Suppressor macrophage treated with lipopolysaccharide for 4 hours (primary cell): ENCODE measurements at places on chromosomes 5 and 9.
A peak's percentile ranks its signal among the peaks of the same experiment; 100 is the strongest.

GRCh38 chr5:51380603-51381207, 2.5 kb upstream of the ISL1 start:
- DNase-seq: peak; percentile 17

DNA sequence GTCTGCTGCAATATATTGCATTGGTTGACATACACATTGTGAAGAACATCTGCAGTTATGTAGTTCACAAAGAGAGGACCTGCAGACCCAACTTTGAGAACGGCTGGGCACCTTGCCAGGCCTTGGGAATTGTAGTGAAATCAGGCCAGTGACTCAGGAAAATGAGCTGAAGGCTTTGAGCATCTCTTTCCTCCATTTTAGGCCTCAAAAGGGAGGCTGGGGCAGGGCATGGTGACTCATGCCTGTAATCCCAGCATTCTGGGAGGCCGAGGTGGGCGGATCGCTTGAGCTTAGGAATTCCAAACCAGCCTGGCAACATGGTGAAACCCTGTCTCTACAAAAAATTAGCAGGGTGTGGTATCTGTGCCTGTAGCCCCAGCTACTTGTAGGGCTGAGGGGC, 1.4 kb upstream of the IPPK start:
- no peak for DNase-seq

DNA sequence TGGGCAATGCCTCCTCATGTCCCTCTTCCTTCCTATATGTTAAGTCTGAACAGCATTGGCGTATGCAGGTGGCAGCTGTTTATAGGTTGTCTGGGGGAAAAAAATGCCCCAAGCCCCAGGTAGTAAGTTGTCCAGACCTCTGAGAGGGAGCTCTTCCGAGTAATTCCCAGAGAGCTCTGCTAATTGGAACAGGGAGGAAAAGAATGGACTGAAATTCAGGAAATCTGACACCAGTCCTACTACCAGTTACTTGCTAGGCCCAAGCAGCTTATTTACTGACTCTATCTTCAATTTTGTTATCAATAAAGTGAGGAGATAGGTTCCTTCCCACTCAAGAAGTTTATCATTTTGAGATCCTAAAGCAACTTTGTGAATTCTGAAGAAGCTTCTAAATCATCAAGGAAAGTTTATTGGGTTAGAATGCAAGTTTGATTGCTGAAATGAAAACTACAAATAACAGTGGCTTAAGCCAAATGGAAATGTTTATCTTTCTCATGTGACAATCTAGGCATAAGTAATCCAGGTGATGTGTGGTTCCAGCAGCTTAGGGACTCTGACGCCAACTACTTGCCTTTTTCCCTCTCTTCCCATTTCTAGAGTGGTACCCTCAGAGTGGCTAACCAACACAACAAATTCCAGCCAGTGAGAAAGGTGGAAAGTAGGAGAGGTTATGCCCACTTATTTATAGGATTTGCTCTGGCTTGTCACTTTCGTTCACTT, 5.6 kb downstream of the STK32A start:
- no peak for DNase-seq

DNA sequence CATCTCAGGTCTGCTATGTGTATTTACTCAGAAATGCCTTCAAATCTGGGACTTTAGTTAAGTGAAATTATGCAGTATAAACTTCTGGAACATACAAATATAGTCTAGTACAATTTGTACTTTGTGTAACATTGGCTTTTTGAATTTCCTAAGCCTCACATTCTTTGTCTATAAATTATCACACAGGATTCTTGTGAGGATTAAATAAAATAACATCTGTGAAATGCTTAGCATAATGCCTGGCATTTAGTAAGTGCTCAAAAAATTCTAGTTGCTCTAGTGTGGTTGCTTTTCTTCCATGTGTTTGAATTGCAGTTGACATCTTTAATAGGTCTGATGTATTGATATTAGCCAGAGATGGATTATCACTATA, 2.6 kb downstream of the HMMR start:
- no peak for DNase-seq

DNA sequence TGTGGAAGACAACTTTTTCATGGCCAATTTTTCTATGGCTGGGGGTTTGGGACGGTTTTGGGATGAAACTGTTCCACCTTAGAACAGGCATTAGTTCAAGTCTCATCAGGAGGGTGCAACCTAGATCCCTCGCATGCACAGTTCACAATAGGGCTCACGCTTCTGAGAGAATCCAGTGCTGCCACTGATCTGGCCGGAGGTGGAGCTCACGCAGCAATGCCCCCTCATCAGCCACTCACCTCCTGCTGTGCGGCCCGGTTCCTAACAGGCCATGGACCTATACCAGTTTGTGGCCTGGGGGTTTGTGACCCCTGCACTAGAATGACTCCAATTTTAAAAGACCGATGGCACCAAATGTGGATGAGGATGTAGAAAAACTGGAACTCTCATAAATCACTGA, 127.2 kb upstream of the IER5L start:
- DNase-seq: no peak

- DNase-seq: no peak
Measured at GRCh38 chr9:32716425-32716824, 66.9 kb upstream of the TMEM215 start.

- DNase-seq: no peak
Measured at GRCh38 chr5:103834216-103834615, 271.6 kb upstream of the NUDT12 start.

GRCh38 chr9:114076237-114077161, 1.6 kb downstream of the AMBP start:
- DNase-seq: no peak

- DNase-seq: no peak
Measured at GRCh38 chr9:21904371-21904770, 89.8 kb downstream of the CDKN2A start.

- no peak for DNase-seq
Measured at GRCh38 chr5:15124871-15125568, 253.4 kb upstream of the ANKH start.

- DNase-seq: no peak
Measured at GRCh38 chr9:128187361-128187760, 4.0 kb downstream of the CIZ1 start.

DNA sequence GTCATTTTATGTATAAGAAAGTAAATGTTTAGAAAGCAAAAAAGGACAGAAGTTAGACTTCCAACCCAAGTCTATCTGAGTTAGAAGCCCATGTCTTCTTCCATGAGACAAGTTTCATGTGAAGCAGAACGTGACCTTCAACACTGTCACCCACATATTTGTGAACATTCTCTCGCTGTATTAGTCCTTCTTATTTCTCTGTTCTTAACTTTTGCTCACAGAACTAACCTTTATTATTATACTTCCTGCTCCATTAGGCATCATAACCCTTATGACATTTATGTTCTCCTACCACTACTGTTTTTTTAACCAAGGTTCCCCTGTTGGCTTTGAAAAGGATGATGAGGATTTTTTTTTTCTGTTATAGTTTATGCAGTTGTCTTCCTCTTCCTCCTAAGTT, 238.8 kb downstream of the ZNF608 start:
- no peak for DNase-seq

DNA sequence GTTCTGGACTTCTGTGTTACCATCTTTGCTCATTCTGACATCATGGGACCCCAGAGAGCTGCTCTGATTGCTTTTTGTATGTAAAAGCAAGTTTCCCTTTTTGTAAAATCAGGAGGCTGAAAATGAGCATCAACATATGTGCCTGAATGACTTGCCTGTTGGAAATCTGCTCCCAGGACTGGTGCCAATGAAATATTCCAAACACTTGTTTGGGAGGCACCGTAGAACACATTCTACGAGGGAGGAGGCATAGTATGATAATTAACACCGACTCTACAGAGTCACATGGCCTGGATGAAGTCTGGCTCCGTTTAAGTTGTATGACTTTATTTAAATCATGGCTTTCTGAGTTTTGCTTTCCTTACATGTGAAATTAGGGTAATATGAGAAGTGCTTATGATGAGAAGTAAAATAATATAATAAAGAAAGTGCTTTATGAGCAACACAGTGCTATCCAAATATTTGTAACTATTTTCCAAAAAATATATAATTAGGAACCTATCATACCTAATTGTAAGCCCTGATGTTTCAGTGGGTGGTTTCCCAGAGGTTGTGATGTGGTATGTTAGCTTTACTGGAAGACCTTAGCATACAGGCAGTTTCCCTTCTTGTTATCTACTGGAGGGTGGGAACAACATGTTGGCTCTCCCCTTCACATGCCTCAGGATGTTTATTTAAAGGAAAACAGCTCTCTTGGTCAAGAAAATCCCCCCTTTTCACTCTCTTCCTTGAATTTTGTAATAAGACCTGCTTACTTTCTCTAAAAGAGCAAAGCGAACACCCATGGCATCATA, 238.1 kb downstream of the FBXL7 start:
- DNase-seq: no peak

DNA sequence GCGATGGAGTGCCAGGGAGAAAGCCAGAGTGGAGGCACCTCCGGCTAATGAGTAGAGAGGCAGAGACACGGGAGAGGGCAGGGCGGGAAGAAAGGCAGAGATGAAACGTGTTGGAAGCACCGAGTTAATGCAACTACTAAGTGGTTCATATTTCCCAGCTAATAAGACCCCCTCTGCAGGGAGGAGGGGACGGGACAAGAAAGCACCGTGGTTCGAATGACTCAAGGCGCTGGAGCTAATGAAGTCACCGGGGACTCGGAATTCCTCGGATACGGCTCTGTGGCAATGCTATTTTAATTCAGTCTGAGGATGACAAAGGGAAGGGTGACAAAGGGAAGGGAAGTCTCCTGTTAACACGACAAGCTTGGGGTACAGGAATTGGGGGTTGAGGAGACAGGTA, 54.5 kb upstream of the RAPGEF1 start:
- DNase-seq: no peak
